Stomach (tissue), 19 donors: ENCODE measurements at places on chromosomes 11 and 22. TPM values are rescaled to one million over a fixed set of nuclear protein-coding genes. Genes with fewer than 3 reads are reported as not detected.

TSPO gene
- polyA plus RNA-seq = 362 TPM

SPINDOC gene
- 12.1 TPM for polyA plus RNA-seq

RBM7 gene
- 9.1 TPM for polyA plus RNA-seq

OR51I1 gene
- polyA plus RNA-seq = not detected

SYT13 gene
- 2.2 TPM for polyA plus RNA-seq

HEPACAM gene
- polyA plus RNA-seq = not detected

RCOR2 gene
- 0.92 TPM for polyA plus RNA-seq

SLC6A5 gene
- polyA plus RNA-seq = not detected

TRIM6 gene
- polyA plus RNA-seq = 2.3 TPM

TRIM49 gene
- polyA plus RNA-seq = not detected

POU2F3 gene
- 0.75 TPM for polyA plus RNA-seq

EEF1G gene
- polyA plus RNA-seq = 1,525 TPM

FXYD6 gene
- 39.4 TPM for polyA plus RNA-seq

TMEM135 gene
- 3.0 TPM for polyA plus RNA-seq

MPEG1 gene
- 1.4 TPM for polyA plus RNA-seq

DMC1 gene
- polyA plus RNA-seq = 0.45 TPM

B3GAT3 gene
- 38.8 TPM for polyA plus RNA-seq

UBQLNL gene
- 0.31 TPM for polyA plus RNA-seq

MS4A10 gene
- not detected for polyA plus RNA-seq

EWSR1 gene
- 137 TPM for polyA plus RNA-seq
